ENCODE measurements at places on chromosomes 6 and 20.

DNA sequence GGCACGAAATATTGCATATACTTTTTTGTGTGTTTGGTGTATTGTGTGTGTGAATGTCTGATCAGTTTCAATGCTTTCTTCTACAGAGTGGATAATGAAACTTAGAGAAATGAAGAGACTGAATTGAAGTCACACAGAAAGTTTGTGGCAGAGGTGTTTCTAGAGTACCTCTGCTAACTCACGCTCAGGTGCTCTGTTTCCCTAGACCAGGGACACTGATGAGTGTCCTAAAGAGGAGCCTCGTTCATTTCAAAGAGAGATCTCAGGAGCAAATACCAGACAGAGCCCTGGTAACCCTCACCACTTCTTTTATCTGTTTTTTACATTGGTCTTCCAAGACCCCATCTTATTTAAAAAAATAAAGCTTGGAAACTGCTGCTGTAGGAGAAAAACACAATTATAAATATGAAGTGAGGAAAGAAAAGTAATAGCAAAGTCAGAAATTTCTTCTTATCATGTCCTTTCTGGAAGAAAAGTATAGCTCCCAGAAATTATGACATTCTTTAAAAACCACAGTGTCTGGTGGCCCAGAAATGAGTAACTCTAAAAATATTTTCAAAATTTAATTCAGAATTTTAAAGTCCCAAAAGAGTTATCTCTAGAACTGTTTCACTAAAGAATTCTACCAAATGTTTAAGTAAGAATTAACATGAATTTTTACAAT, 720.6 kb downstream of the RFPL4B start:
- no peak for DNase-seq

DNA sequence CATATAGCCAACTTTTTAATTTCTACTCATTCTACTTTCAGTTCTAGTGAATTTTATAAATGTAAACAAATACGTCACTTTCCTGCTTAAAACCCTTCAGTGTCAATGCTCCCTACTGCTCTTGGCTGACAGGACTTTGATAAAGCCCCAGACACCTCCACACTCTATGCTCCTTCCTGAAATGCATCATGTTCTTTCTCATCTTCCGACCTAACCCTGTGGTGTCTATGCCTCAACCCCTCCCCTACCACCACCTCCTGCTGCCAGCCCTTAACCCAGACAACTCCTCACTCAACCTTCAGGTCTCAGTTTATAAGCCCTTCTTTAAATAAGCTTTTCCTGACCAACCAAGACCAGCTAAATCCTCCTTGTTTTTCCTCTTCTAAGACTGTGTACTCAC, 19.1 kb downstream of the TLDC2 start:
- no peak for DNase-seq

DNA sequence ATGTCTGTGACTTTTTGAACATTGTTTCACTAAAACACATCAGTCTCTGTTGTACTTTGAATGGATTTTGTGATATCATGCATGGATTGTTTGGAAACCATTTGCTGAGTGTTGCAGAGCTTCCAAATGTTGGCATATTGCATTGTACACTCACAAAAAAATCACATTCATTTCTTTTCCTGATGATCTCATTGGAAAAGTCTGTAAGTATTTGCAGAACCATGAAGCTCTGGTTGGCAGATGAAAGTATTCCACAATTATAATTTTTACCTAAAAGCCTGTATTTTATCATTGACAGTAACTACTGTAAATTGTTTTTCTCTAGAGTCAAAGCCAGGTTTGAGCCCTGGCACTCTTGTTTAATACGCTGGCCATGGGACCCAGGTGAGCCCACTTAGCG, 42.1 kb downstream of the VAPB start:
- no peak for DNase-seq

- DNase-seq = no peak
These were observed 122.8 kb upstream of the COL21A1 start for GRCh38 chr6:56370127-56370540.

- peak; percentile 49 for DNase-seq
These were observed 102.3 kb downstream of the HIVEP2 start for GRCh38 chr6:142842418-142843261.

Data from CD4-positive, alpha-beta T cell treated with Interleukin-1 beta for 1 hour (primary cell).